ENCODE measurements at places on chromosomes 2 and 18.

DNA sequence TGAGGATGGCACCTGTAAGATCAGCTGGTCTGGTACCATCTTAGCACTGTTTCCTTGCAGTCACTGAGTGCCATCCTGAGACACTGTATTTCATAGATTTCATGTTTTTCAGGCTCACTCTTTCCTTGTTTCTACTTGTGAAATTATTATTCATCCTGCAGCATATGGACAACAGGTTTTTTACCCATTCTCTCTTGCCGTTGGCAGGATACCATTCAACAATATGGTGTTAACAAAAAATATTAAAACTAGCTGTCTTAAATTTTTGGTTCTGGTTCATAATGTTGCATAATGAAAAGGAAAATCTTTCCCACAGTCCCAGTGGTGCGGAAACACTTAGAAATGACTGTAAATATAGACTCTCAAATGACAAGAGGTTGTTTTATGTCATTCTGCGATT, 23.1 kb upstream of the ATG16L1 start:
- DNase-seq, result no peak

GRCh38 chr18:54945576-54946125, 13.6 kb downstream of the CCDC68 start:
- DNase-seq, result no peak

DNA sequence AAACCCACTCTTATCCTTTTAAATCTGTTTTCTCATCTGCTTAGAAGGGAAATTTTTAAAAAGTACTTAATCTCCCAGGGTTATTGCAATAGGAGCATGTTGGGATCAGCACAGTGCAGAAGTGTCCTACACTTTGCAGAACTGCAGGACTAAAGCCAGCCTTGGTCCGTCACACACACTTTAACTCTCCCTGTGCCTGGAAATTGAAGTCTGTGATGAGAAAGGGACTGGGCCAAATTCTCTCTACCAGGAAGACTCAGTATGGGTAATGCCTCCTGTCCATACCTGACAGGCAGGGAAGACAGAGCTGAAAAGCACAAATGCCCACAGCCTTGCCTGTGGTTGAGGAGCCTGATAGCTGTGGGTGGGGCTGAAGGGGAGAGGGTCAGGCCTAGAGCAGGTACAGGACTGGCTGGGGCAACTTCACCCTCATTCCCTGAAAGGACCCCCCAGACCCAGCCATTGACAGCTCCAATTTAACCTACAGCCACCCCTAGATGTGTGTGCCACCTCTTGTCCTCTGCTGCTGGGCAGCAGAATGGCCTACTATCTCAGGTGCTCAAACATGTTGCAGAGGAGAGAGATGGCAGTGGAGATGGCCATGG, 377.2 kb upstream of the KLHL29 start:
- DNase-seq, result no peak

DNA sequence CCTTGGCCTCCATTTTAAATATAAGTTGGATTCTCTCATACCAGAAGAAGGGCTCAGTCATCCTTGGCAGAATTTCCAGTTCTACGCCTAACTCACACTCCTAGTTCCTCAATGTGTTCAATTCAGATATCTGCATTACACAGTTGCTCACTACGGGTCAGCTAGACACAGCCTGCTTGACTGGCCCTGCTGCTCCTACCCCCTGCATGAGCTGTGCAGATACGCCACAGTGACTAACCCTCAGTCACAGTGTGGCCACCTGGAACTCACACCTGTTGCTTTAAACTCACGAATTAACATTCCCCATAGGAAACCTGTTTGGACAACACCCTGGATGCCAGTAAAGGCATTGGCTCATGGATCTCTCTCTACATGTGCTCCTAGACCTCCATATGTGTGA, 429.6 kb downstream of the NCKAP5 start:
- DNase-seq, result no peak

GRCh38 chr2:206011018-206011614, 74.9 kb downstream of the INO80D start:
- no peak for DNase-seq

DNA sequence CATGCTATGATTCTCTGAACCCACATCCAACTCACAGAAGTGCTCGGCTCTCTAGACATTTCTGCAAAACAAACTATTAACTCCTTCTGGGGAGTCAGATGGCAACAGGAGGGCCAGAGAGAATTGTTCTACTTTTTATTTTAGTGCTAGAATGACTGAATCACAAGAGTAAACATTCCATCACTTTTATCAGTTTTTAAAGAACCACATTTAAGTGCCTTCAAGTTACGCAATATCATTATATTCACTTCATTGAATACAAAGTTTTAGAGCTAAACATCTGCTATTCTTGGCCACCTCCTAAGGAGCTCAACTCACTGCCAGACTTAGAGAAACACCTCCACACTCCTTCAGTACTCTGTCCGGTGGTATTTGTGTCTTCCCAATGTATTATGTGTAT, 22.4 kb downstream of the B4GALT6 start:
- no peak for DNase-seq

- DNase-seq, result no peak
Observed at GRCh38 chr18:79564441-79564840, 115.2 kb upstream of the CTDP1 start.

GRCh38 chr18:61893309-61893970, 633 bp upstream of the RNF152 start:
- peak; percentile 55 for DNase-seq

DNA sequence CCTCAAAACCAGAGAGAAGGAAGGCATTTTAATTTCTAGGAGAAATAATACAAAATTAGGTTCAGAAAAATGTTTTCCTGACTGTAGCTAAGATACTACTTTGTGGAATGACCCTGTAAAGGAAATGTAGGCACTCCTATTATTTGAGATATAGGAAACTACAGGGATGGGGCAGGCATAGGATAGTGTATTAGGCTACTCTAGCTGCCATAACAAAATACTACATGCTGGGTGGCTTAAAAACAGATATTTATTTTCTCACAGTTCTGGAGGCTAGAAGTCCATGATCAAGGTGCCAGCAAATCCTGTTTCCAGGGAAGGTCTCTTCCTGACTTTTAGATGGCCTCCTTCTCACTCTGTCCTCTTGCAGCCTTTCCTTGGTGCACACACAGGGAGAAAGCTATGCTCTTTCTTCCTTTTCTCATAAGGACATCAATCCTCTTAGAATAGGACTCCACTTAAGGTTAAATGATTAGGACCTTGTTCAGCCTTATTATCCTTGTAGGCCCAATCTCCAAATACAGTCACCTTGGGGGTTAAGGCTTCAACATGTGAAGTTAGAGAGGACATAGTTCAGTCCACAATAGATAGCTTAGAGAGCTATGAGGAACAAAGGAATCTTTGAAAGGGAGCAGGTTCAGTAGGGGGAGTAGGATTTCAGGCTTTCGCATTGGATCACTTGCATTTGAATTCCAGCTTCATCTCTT, 14.0 kb upstream of the CAVIN2 start:
- no peak for DNase-seq

- no peak for DNase-seq
Observed at GRCh38 chr2:106189325-106189724, 4.8 kb downstream of the UXS1 start.

- DNase-seq, result no peak
Observed at GRCh38 chr18:39491408-39491807, 1925.8 kb upstream of the CELF4 start.

GRCh38 chr2:186575302-186575701, 14.6 kb upstream of the ITGAV start:
- DNase-seq, result no peak

- DNase-seq, result no peak
Observed at GRCh38 chr18:37426586-37426985, 139.0 kb downstream of the CELF4 start.

- DNase-seq, result no peak
Observed at GRCh38 chr18:62288665-62289008, 36.5 kb upstream of the TNFRSF11A start.

- DNase-seq, result peak; percentile 23
Observed at GRCh38 chr2:41782306-41783158, 265.3 kb upstream of the PKDCC start.

- DNase-seq, result peak; percentile 40
Observed at GRCh38 chr2:24920098-24920808, at the start of gene ADCY3. TSS of gene ADCY3 (minus strand) at chr2:24920237. CDS start at chr2:24918987, 1,250 bp downstream.

DNA sequence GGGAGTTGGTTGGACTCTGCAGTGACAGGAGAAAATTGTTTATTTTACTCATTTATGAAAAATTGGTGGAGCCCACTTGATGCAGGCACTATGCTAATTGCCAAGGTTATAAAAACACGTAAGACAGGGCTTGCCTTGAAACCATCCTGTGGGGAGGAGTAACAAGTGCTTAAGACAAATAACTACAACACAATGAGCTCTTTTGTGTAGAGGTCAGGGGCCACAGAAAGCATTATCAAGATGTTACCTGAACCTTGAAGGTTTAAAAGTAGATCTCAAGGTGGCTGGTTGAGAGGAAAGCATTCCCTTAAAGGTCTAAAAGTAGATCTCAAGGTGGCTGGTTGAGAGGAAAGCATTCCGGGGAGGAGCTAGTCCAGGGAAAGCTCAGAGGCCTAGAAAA, 381.8 kb upstream of the POU3F3 start:
- no peak for DNase-seq

DNA sequence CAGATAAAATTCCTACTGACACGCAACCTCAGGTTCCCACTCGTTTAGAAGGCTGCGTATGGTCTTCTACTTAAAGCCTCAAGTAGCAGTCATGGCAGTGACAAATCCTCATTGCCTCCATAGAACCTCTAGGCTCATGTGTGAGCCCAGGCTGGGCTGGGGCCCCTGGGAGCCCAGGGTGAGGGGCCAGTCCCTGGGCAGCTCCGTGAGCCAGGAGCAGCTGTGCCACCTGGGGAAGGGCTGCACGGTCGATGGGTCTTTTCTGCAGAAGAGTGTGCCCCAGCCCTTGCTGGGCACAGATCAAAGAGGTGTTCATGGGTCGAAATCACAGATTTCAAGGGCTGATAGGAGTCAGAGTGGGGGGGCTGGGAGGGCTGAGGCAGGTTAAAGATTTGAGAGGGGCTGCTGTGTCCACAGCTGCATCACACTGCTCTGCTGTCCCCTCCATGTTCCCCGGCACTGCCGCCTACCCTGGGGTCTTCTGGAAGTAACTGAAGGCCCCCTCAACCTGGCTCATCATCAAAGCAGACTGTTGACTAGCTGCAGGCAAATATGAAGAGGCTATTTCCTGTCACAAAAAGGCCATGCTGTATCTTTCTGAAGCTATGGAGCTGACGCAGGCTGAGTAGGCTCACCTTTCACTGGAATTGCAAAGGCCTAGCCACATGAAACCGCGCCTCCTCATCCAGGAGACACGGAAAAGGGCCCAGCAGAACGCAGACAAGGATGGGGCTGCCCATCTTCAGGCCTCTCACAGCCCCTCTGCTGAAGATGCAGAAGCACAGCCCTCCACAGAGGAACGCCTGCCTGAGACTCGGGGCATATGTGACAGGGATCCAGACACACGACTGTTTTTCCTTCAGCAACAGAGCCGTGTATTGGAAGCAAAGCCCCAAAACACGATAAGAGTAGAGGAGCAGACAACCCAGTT, 35.7 kb upstream of the ALPP start:
- no peak for DNase-seq

- DNase-seq, result no peak
Observed at GRCh38 chr2:86331384-86331783, 6.0 kb downstream of the REEP1 start.

GRCh38 chr2:95350774-95351597, 51.5 kb upstream of the FAHD2A start:
- no peak for DNase-seq
